ENCODE measurements at places on chromosomes 13 and 19.

DNA sequence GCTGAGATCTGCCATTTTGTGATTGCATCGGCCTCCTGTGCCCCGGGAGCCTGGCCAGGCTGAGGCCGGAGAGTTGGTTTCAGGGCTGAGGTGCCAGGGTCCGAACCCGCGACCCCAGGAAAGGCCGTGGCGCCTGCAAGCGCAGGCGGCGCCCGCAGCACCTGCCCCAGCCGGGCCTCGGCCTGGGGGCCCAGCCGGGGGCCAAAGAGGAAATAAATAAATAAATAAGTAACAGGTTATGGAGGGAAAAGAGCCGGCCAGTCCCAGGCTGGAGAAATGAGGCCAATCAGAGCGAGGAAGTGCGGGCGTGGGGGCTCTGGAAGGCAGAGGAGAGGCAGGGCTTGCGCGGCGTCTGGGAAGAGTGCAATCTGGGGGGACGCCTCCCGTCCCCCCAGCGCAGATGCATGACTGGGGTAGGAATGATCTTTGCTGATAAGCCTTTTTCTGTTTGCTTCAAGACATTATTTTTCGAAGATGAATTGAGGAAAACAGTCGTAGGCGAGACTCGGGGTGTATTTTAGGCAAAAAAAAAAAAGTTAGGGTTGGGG lies 145.6 kb upstream of the ZNF536 start:
- no peak for DNase-seq

DNA sequence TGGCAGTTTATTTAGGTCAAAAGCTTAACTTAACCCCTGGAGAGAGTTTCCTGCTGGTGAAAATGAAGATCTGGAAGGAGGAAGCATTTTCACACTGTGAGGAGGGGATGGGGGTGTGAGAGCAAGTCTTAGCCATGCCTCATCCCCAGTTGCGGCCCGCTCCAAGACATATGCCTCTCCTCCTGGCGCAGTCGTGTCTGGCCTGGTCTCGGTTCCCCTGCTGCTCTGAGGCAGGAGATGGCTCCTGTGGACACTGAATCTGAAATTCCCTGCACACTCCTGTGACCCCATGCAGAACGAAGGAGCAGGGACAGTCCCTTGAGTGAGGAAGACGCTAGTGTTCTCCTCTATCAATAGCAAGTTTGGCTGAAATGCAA lies 360 bp upstream of the ZNF69 start:
- no peak for DNase-seq

DNA sequence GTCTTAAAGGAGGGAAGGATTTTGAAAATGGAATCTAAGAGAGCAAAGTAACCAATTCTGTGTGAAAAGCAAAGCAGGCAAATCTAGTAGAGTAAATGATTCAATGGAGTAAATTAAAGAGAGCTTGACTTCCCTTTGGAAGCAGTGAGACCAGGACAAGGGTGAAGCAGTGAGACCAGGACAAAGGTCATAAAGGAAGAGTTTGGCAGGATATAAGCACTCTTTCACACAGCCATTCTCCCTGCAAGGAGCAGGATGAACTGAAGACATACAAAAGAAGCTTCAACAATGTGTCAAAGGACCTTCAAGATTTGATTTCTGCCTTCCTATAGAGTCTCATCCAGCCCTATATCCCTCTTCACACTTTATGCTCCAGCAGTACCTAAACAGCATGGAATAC lies 123.8 kb downstream of the ENOX1 start:
- DNase-seq: no peak

DNA sequence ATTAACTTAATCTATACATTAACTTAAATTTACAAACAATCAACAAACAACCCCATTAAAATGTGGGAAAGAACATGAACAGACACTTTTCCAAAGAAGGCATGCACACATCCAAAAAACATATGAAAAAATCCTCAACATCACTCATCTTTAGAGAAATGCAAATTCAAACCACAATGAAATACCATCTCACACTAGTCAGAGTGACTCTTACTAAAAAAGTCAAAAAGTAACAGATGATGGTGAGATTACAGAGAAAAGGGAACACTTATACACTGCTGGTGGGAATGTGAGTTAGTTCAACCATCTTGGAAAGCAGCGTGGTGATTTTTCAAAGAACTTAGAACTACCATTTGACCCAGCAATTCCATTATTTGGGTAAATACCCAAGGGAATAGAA lies 759.2 kb upstream of the SLITRK1 start:
- no peak for DNase-seq
